CD4-positive, alpha-beta T cell treated with Interleukin-4 for 4 hours (primary cell): ENCODE measurements at places on chromosomes 11 and 22.

DNA sequence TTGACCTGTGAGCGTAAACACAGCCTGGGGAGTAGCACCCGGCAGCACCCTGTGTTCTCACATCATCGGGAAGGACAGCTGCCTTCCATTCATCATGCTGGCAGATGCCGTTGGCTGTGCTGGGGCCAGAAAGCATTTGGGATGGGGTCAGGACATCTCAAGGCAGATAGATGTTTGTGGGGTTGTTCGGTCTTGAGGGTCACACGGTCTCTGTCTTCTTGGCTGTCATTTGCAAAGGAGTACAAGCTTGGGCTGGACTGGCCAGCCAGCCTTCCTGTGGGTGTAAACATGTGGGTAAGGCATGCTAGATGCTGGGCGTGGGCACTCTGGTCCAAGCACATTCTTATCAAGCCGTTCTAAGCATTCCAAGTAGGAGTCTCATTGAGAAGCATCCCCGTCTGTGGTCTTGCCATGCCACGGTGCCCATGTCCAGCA lies 81.4 kb downstream of the TBC1D22A start:
- no peak for DNase-seq

- DNase-seq, result peak; percentile 20
Observed at GRCh38 chr11:123479048-123479837, 49.2 kb downstream of the GRAMD1B start.

DNA sequence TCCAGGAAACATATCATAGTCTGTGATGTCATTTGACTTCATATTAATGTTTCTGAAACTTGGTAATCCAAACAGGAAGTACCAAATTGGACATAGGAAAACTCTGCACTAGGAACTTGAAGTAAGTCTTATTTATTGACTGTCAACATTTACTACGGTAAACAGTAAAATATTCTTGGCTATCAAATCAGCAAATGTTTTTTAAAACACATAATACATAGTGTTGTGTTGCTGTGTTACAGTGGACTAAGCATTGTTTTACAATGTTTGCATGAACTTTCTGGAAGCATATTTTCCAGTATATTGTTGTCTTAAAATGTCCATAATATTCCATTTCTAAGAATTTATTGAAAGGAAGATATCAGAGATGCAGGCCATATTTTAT lies 2.8 kb upstream of the OR51E2 start:
- DNase-seq, result no peak

DNA sequence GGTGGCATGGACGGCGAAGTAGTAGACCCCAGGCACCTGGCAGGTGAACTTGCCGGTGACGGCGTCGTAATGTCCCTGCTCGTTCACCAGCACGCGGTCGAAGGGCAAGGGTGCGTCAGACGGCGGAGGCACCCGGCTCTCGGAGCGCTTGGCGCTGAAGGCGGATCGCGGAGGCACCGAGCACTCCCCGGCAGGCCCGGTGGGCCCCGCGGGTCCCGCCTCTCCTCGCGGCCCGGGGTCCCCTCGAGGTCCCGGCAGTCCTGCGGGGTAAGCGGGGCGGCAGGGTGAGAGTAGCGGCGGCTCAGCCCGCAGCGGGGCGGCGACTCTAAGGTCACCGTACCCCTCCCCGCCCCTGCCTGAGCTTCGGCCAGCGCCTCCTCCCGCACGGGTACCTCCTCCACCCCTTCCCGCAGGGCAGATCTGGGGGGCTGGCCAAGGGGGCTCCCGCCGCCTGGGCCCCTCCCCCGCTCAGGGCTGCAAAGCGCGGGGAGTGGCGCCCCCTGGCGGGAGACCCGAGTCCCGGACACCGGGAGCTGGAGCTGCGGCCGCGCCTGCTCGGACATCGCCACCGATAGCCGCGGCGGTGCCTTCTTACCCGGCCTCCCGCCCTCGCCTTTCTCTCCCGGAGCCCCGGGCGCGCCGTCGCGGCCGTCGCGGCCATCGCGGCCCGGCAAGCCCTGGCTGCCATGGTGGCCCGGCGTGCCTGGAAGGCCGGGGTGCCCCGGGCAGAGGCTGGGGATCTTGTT lies 921 bp downstream of the C1QTNF5 start:
- DNase-seq, result no peak
